ENCODE measurements at places on chromosomes 3 and 15.

- DNase-seq: no peak
Observed at GRCh38 chr15:88624156-88624970, 3.2 kb downstream of the AEN start.

DNA sequence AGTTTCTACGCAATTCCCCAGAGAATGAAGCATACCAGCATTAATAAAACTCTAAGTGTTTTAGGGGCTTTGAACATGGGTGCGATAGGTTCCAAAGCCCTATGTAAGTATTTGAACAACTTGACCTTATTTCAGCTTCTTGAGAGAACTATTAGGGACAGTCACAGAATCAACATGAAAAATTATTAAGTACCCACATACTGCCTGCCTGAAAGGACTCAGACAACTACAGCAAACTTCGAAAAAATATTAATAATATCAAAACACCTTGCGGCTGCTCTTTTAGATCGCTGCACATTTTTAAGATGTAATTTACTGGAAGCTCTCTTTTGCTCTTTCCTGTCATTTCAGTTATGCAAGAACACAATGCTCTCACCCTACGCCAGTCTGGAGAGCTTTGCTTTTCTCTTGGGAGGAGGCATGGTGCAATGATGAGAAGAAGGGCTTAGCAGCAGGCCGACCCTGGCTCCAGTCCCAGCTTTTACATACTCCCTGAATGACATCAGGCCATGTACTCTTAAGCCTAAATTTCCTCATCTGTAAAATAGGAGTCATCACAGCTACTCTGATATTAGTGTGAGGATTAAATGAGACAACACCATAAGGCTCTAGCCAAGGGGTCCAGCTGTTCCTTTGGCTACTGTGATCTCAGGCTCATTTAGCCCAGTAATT, 640.7 kb downstream of the FHIT start:
- DNase-seq: no peak

GRCh38 chr15:56988219-56988618, 69.8 kb downstream of the TCF12 start:
- DNase-seq: no peak

- DNase-seq: no peak
Observed at GRCh38 chr3:179809639-179810038, 156.8 kb downstream of the USP13 start.

- no peak for DNase-seq
Observed at GRCh38 chr3:149462581-149463011, 11.9 kb upstream of the TM4SF4 start.

DNA sequence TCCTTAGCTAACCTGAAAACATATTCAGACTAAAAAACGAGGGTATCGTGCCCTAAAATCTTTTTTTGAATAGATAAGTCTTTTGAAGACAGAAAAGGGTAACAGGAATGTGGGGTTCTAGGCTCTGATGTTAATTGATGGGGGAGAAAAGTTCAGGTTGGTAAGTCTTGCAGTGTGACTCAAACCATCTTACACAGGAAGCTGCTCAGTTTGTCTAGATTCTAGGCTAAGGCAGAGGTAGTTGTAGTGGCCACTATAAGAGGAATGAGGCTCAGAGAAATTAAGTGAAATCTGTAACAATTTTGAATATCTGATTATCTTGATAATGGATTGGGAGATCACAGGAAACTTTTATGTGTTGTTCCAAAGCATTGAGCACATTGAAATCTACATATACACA, 267.9 kb downstream of the PDCD6IP start:
- DNase-seq: no peak

- no peak for DNase-seq
Observed at GRCh38 chr15:67897646-67898339, 57.9 kb upstream of the RNU6-1 start.

Data from NT2/D1 (cell line).